ENCODE measurements at places on chromosomes 1 and 21.

DNA sequence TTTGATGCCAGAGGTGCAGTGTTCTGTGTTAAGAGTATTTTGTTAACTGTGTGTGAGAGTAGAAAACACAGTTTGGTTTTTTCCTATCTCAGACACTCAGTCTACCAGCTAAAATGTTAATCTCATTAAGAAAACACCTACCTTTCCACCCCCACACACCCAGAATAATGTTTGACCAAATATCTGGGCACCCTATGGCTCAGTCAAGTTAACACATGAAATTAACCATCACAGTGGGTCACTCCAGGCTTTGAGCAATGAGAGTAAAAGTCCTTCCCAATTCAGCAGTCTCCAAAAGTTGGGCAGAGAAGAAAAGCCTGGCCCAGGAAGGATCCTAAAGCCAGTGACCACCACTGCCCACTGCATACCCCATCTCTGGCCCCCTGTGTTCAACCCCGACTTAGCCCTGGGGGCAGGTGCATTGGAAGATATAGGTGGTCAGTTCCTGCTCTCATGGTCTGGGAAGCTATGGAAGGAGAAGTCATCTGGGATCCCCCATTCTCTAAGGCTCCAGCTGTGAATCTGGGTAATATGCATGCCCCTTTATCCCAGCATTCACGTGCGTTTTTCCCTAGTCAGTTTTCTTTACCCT, 50.2 kb upstream of the CSF3R start:
- DNase-seq, result no peak

DNA sequence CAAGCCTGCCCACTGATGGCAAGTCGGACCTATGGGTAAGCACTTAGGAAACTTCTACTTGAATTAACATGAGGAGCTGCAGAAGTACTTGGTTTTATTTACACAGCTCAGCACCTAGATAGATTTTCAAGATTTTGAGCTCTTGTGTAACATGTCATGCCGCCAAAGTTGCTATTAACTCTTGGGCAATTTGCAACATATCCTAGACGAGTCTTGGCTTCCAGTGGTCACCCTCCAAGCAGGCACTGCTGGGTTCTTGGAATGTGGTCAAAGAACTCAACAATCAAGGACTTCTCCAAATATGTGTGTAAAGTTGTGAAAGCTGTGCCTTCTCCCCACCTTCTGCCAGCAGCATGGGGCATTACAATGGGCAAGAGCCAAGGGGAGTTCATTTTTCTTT, 17.8 kb upstream of the GUCA2B start:
- DNase-seq, result no peak

GRCh38 chr1:225617956-225618355, 35.0 kb downstream of the ENAH start:
- DNase-seq, result no peak

DNA sequence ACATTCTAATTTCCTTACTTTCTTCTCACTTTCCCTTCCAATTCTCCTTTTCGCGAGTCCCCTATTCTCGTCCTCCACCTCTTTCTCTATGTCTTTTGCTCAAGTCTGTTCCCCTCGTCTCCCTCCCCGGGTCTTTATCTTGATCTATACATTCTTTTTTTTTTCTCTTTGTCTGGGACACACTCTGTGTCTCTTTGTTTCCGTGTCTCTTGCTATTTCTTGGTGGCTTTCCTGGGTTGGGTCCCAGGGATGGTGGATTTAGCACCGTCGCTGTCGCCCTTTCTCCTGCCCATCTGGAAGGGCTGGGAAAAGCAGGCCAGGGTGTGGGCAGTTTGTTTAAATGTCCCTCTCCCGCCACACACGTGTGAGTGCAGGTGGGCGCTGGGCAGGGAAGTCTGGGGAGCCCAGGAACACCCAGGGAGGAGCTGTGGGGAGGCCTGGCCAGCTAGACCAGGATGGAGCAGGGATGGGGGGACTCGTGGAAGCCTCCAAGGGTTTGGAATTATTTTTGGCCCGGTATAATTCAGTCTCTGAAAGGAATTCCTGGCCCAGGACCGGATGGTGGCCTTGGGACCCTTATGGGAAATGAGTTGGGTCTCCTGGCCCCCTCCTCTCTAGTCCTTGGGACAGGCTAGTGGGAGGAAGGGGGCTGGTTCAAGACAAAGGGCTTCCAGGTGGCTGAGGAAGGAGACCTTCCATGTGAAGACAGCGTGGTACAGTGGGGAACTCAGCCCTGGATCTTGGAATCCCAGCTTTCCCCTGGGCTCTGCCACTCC, 9.5 kb upstream of the ID3 start:
- no peak for DNase-seq

DNA sequence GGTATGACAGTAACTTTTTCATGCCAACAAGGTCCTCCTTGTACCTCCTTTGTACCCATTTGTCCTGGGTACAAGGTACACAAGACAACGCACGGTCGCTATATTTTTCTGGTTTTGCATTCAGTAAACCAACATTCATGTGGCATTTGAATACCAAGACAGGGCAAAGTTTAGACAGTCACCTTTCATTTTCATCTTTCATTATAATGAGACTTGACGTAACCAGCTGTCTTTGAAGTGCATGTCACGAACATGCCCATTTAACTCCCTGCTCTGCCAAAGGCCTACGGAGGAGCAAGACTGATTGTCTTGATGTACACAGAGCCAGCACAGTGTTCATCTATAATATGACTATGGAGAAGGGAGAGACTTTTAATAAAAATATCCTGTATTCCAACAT, 91.0 kb downstream of the SETD4 start:
- no peak for DNase-seq

- no peak for DNase-seq
Observed at GRCh38 chr21:33025489-33026442, at the start of gene OLIG2. Gene OLIG2 (plus strand): TSS chr21:33025935. CDS start chr21:33026863, 928 bp downstream.

DNA sequence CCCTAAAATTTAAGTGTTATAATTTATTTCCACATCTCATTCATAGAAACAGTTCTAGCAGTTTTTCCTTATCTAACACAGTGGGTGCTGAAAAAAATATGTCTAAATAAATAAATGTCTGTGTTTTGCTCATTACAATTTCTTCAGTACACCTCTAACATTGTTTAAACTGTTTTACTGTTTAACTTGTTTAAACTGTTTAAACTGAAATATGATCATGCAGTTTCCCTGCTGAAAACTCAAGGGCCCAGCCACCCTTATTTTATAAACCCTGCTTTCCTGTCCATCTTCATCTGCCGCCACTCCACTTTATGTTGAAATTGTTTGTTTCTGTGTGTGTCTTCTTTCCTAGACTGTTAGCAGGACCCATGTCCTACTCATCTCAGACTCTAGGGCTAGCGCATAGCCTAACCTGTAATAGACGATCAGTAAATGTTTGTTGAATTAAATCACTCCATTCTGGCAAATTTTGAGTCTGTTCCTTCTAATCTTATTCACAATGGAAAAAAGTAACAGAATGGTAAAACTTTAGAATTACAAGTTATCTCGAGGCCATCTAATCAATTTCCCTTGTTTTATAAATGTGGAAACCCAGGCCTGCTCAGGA, 9.4 kb upstream of the PIK3C2B start:
- DNase-seq, result no peak

- DNase-seq, result no peak
Observed at GRCh38 chr1:179095924-179096323, 14.1 kb downstream of the TOR3A start.

DNA sequence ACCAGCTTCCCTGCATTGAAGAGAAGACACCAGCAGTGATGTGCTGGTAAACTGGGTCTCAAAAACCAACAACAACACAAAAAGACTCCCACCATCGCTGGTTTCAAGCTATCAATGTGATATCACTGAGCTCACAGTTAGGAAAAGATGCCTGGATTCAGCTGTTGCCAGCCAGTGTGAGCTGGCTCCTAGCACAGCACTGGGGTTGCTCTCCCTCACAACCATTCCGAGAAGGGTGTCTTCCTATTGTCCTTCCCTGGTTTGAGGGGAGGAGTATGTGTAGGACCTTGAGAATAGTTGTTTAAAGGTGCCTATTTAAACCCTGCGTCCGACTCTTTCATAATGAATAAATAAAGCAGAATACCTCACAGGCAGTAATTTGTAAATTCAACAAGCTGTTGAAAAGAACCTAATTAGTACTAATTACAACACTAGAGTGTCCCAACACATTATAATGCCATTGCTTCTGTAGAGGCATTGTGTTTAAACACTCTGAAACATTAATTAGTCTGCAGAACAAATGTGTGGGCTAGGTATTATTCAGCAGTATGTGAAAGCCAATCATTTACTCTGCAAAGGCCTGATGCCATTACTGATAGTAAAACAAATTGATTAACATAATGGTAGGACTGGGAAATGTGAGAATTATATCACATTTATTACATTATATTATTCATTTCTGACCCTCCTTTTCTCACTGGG, 17.2 kb downstream of the NIBAN1 start:
- DNase-seq, result no peak

DNA sequence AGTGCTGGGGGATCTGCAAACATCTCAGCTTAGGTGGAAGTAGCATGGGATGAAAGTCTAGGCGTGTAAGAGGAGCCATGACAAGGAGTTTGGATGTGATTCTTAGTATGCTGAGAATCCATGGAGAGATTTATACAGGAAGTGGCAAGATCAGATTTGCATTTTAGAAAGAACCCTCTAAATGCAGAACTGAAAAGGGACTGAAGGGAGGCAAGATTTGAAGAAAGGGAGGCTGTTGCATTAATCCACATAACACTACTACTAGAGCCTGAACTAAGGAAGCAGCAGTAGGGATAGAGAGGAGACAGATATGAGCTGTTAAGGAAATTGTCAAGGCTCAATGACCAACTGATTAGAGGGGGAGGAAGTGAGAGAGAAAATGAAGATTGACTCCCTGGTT, 9.8 kb downstream of the C1orf74 start:
- no peak for DNase-seq

GRCh38 chr1:232302376-232303221, 327.3 kb downstream of the SIPA1L2 start:
- no peak for DNase-seq

DNA sequence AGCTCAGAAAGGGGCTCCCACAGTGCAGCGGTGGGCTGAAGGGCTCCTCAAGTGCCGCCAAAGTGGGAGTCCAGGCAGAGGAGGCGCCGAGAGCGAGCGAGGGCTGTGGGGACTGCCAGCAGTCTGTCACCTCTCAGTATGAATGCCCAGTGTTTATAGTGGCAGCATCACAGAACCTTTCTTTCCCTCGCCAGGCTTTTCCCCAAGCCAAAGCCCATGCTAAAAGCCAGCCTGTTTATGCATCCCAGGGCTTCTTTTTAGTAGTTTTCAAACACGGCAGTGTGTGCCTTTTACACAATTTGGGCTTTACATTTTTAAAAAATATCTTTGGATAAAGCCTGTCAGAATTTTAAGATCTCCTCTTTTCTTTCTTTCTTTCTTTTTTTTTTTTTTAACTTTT, 70.6 kb downstream of the CENPF start:
- DNase-seq, result no peak

GRCh38 chr1:117653195-117653594, 47.3 kb downstream of the TENT5C start:
- DNase-seq, result no peak

DNA sequence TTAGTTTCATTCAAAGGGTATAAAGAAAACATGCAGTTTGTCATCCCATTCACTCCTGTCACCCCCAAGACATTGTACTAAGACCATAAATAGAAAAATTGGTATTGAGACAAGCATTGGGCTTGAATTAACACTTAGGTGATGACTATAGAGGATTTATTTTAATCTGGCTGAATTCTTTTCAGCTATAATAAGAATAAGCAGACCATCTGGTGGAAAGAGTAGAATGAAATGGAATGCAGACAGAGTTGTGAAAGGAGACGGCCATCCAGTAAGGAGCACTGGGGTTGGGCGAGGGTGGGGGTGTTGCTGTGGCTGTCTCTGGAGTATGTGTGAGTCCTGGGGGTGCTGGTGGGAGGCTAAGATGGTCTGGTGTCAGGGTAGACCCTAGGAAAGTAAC, 125.0 kb upstream of the IVNS1ABP start:
- DNase-seq, result no peak

GRCh38 chr1:42992054-42992571, 33.4 kb upstream of the SLC2A1 start:
- DNase-seq, result peak; percentile 43

GRCh38 chr1:204161609-204162493, 4.3 kb downstream of the REN start:
- DNase-seq, result no peak

- no peak for DNase-seq
Observed at GRCh38 chr1:167110586-167110985, 16.7 kb downstream of the STYXL2 start.

DNA sequence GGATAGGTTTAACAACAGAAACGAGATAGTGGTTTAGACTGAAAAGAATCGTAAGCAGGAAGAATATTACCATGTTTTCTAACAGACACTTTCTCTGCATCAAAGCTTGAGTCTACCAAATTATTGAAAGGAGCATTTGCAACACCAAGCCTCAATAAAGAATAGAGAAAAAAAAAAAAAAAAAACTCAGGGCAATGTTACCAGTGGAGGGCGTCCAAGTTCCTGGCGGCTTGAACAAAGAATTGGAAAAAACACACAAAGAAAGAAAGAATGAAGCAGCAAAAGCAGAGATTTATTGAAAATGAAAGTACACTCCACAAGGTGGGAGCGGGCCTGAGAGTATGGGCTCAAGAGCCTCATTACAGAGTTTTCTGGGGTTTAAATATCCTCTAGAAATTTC, 686.5 kb upstream of the ADGRL2 start:
- DNase-seq, result no peak

GRCh38 chr1:28973596-28974421, 59.4 kb downstream of the EPB41 start:
- DNase-seq, result no peak

DNA sequence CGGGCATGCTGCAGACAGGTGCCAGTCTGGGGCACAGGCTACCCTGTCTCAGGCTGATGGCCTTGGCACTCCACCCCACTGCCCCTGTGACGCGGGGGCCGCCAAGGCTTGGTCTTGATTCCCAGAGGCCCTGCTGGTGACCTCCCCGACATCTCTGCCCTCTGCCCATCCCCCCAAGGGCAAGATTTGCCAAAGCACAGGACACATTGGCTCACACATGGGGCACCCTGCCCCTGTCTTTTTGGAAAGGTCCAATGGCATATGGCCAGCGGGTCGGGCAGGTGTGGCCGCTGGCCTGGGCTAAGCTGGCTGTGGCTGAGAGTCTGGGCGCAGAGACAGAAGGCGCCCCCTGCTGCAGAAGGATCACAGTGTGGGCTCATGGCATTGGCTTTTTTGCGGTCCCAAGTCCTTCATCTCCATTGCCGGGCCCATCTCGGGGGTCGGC, 4.6 kb downstream of the MIB2 start:
- peak; percentile 73 for DNase-seq

GRCh38 chr1:77265180-77265579, 16.6 kb upstream of the AK5 start:
- no peak for DNase-seq

GRCh38 chr1:229758101-229759036, 132.3 kb downstream of the URB2 start:
- DNase-seq, result no peak

- no peak for DNase-seq
Observed at GRCh38 chr1:214990619-214991018, 91.9 kb upstream of the KCNK2 start.

DNA sequence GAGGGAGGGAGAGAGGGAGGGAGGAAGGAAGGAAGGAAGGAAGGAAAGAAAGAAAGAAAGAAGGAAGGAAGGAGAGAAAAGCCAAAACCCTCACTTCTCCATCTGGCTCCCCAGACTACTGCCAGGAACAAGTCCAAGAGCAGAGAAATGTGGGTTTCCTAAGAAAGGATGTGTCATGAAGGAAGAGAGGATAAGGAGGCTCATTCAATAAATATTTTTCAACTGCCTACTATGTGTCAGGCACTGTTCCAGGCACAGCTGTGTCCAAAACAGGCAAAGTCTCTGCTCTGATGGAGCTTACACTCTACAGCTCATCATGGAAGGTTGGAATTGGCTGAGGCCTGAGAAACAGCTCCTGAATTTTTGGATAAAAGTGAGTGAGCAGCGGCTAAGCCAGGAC, 42.6 kb upstream of the ATP2B4 start:
- no peak for DNase-seq
